ENCODE measurements at places on chromosomes 6 and 20.

- DNase-seq = no peak
Measured at GRCh38 chr6:127291495-127291894, 24.8 kb downstream of the RNF146 start.

GRCh38 chr6:149456311-149457021 lies 28.3 kb downstream of the ZC3H12D start:
- no peak for DNase-seq

GRCh38 chr20:36752582-36752981 lies 6.7 kb upstream of the NDRG3 start:
- no peak for DNase-seq

- no peak for DNase-seq
Measured at GRCh38 chr6:12962529-12962928, 246.0 kb downstream of the PHACTR1 start.

GRCh38 chr6:25697537-25698340 lies 45.7 kb downstream of the SCGN start:
- DNase-seq = no peak

DNA sequence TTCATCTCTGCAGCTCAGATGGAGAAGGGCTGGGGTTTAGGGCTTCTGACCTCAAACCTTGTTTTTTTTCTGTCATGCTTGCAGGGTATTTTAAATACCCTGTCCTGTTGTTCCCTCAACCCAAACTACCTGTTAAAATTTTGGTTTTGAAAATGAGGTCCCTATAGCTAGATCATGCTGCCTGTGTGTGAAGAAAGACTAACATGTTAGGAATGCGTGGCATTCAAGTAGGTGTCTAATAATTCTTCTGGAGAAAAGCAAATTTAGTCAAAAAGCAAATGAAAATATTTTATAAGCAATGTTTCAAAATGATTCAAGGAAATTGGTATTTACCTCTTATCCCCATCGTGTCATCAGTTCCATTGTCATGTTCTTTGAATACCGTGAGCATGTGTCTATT lies 77.2 kb upstream of the C20orf144 start:
- DNase-seq = no peak

- DNase-seq = no peak
Measured at GRCh38 chr6:24985323-24985722, 49.6 kb upstream of the RIPOR2 start.

GRCh38 chr6:130393306-130393705 lies 27.5 kb downstream of the TMEM200A start:
- DNase-seq = no peak

DNA sequence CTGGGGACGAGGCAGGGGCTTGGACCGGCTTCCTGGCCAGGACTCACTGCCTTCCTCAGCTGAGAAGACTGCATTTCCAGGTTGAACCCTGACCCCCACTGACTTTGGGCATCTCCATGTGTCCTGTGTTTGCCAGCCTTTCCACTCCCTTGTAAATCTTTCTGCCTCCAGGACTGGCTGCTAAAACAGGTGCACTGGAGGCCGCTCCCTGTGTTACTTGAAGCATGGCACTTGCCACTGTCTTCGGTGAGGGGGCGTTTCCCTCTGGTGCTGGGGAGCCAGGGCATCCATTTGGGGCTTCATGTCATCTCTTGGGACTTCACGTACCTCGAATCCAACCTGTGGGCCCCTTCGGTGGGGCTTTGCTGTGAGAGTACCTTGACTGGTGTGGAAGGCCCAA lies 6.7 kb upstream of the RBM38 start:
- no peak for DNase-seq

GRCh38 chr6:28587746-28588075 lies 62.0 kb downstream of the GPX5 start:
- no peak for DNase-seq

DNA sequence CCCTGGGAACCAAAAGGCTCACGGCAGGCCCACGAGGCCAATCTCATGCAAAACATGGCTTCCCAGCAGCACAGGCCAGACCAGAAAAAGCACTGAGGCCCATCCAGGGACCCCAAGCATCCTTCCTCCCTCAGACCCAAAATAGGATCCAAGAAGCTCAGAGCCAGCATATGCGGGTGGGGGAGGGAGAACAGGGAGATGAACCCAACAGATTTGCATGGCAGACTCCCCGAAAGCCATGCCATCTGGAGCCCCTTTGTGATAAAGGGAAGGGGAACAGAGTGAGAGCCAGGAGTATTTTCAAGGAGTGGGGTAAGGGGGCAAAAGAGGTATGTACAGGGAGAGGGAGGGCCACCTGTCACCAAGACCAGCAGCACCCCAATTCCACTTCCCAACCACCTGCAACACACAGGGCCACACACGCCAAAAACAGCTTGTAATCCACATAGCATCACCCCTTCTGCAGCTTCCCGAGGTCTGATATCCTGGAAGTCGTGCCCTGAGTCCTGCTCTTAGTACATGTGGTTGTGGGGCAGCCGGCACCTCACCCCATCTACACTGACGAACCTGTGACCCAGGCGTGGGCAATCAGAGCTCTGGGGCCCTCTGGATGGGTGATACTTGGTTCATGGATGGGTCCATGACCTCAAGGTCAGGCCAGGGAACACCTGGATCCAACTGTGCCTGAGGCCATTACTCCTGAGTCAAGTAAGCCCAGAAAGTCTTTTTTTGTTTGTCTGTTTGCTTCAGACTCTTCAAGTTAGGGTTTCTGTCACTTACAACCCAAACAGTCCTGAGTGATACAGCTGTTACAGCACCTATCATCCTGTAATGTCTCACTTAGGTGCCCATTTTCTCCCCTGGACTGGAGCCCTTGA lies 24.4 kb downstream of the PREX1 start:
- no peak for DNase-seq

DNA sequence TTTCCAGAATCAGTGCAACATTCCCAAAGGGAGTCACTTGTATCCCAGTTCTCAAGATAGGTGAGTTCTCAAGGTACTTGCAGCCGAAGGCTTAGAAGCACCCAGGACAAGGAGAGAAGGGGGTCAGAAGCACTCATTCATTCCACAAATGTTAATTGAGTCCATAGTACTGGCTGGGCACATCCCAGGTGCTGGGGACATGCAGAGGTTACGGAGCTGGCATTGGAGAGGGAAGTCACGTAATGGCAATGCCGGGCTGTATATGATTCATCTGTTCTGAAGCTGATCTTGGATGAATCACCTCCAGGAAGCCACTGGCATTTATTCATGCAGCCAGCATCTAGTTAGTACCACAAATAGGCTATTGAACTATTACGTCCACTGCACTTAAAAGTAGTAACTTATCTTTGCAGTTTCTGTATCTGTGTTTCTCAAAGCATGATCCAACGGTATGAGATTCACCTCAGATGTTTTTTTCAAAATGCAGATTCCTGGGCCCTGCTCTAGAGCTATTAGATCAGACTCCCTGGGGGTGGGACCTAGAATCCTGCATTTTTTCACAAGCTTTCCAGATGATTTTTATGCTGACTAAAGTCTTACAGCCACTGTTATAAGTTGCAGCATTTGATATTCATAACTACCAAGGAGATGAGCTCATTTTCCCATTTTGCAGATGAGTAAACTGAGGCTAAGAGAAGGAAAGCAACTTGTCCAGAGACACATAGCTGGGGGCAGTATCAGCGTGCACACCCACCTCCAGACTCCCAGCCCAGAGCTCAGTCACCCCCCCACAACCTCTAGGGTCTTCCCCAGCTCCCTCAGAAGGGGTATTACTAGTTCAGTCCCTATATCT lies 44.1 kb upstream of the ID1 start:
- DNase-seq = no peak

DNA sequence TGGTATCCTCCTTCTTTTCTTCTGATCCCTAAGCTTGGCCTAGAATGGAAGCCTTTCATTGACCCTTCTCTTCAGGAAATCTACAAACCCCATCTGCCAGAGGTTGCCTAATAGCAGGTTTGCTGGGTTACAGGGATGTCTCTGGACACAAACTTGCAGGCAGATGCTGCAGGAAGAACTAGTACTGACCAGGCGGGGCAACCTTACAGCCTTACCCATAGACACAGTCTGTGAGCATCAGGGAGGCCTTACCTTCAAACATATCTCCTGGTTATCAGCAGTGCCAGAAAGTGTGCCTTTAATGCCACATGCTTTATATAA lies 2.6 kb downstream of the SCUBE3 start:
- no peak for DNase-seq

DNA sequence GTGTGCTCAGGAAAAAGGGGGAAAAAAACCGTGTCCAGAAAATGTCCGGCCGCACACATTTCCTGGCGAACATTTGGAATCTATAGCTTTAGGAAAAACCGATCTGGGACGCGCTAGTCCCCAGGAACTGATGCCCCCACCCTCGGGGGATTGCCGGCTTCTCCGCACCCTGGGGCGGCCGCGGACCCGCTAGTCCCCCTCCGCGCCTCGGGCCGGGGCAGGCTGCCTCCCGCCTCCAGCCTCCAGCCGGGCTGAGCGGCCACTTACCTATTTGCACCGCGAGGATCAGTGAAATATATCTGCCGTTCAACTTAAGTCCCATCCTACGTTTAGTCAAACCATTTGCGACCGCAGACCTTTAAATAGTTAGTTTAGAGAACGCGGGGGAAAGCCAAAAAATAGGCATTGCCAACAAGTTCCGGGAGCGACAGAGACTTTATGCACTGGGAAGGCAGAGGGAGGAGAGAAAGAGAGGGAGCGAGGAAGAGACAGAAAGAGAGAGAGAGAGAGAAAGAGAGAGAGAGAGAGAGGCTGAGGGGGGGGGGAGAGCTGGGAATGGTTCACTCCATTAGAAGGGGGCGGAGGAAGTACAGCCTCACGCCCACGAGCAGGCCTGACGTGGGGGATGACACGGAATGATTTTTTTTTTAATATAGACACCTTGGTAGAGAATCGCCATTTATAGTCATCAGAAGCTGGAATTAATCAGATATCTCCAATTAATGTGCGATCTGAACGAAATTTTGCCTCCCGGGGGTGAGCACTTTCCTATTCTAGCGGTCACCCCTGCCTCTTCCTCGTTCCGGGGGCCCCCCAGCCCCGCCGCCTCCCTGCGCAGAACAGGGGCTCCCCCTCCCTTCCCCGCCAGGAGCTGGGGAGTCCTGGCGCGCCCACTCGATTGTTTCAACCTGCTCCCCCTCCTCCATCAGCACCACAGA lies at the start of gene NRN1:
Gene NRN1, minus strand, starts transcription at position 498 of the 938 bp plus-strand sequence. Its CDS starts 176 bp downstream, at position 322.
- DNase-seq = no peak

DNA sequence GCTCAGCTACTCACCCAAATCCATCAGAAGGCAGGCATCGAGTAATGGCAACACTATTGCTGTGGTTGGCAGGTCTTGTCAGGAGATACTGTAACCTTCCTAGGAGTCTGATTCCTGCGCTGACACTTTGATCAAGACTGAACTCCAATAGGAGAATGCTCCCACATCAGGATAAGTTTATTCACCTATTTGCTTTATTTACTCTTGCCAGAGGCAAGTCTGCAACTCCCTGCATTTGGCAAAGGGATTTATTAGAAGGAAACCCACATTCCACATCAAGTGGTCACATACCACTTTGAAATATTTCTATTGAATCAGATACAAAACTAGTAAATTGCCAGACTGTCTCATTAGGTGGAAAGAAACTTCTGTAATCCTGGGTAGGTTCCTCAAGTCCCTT lies 43.5 kb downstream of the ZFAND3 start:
- DNase-seq = no peak

DNA sequence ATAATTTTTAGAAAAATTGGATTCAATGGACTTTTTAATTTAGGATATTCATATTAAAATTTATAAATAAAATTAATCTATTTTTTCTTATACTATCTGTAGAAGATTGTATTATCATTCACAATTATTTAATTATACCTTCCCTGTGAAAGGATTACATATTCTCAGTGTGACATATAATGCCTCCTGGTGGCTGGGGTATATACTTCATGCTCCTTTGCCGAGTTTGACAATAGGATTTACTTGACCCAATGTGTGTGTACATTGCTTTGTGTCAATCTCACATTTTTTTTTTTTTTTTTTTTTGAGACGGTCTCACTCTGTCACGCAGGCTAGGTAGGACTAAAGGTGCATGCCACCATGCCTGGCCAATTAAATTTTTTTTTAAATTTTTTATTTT lies 230.0 kb upstream of the CHD6 start:
- no peak for DNase-seq

GRCh38 chr6:84569882-84570281 lies 194.5 kb downstream of the TBX18 start:
- DNase-seq = no peak

DNA sequence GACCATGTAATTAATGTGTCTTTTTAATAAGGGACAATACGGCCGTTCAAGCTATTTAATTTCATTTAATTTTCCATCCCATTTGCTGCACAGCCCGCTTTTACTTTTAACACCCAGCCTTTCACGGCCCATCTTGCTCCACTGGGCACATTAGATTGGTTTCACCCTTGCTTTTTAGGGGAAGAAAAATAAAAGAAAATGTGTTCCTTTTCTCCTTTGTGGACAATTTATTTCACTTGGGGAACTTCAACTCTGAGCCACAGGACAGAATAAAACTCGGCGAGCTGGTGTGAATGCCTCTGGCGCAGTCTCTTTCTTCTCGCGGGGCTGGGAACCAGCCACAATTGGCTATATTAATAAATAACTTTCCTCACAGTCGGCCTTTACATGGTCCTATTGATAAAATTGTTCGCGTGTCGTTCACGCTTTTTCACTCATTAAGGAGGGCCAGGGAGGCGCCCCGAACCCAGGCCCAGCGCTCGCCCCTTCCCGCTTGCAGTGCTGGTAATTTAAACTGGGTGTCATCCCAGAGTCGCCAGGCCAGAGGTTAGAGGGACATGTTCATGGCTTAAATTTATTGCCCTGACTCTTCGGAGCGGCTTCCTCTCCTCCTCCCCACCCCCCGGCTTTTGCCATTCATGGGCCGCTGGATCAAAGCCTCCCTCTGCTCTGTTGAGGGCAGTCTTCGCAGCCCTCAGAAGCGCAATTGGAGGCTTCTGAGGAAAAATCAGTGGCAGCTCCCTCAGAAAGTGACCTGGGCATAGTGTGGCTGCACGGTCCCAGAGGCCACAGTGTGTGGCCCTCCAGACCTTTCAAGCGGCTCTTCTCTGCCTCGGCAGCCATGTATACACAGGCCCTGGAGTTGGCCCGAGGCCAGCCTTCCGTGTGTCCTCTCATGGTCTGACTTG lies 2.2 kb upstream of the PRDM13 start:
- DNase-seq = no peak

- DNase-seq = no peak
Measured at GRCh38 chr6:129239825-129240491, 357.0 kb downstream of the LAMA2 start.

- DNase-seq = no peak
Measured at GRCh38 chr6:13065581-13065980, 262.8 kb downstream of the TBC1D7 start.

DNA sequence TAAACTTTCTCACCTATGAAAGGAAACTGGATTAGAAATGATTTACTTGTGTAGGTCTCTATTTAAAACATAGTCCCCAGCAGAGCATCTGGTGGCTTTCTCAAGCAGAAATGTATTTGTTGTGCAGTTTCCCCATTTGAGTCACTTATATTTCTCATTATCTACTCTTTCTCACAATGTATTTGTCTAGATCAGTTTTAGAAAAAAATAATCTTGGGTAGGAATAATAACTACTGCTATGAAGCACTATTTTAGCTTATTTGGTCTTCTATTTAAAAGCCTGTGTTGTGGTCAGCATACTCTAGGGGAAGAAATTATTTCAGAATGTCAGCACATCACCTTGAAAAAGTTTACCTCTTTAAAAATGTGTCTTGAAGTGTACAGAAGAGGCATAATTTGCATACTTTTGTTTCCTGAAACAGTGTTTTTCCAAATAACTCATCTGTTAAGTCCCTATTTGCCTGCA lies 60.9 kb upstream of the PRL start:
- DNase-seq = no peak

GRCh38 chr20:298776-299391 lies 1.5 kb downstream of the ZCCHC3 start:
- DNase-seq = no peak
